ENCODE measurements at places on chromosomes 3 and 15.
A peak's percentile ranks its signal among the peaks of the same experiment; 100 is the strongest.

GRCh38 chr3:140276703-140277102 is 341.7 kb downstream of the CLSTN2 start:
- no peak for DNase-seq

DNA sequence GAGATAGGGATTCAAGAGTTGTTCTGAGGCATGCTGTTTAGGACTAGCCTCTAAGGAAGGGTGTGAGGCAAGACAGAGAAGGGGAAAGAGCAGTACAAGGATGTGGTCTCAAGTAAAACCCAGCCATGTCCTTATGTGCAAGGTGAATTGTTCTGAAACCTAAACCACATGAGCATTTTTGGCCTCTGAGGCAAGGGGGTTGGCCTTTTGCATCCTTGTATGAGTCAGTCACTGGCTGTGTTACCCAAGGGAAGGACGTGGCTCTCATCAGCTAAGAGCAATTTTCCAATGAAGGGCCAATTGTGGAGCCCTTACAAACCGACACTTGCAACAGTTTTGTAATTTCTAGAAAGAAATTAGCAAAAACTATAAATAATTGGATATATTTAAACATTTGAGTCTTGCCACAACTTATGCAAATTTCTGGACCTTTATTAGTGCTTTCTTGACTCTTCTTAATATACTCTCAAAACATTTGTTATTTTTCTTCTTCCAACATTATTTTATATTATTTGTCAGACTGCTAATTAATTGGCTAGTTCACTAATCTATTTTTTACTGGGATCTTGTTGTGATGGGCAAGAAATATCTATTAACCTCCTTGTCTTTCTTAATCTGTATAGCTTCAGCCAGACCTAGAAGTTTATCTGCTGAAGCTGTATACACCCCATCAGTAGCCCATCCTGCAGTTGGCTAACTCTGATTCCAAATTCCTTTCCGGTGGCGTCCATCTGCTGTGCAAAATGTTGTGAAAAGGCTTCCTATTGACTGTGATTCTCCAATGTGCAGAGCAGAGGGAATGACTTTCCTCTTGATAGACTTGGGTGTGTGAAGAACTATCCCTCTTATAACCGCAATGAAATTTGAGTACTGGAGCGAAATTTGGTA is 97.7 kb upstream of the P2RY1 start:
- DNase-seq: peak; percentile 4

DNA sequence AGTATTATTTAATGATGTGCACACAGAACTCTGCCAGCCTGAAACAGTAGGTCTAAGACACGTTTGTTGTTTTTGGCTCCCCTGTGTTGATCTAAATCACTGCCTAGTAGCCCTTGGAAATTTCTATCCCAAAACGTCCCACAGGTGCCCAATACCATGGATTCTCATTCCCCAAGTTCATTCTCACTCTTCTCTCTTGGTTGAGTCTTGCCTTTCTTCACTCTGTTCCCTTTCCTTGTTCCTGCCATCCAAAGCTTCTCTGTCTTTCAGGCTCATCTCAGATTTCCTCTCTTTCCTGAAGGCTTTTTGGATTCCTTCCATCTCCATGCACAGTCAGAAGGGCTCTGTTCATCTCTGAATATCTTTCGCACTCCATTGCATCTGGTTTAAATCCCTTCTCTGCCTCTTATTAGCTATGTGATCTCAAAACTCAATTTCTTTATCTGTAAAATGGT is 54.2 kb downstream of the PPARG start:
- no peak for DNase-seq

DNA sequence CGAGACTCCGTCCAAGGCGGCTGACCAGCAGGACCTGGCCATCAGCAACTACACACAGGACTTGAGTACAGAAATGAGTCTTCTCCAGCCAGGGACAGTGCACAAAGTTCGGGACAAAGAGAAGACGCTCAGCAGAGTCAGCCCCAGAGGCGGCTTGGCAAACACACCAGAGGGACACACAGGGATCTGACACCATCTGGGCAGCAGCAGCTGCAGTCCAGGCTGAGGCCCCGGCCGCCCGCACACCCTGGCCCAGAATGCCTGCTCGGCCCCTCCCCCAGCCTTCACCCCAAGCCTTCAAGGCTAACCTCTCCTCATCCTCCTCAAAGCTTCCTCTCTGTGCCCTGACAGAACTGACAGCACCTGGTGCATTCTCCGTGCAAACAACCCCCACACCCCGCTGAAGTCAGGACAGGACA is 61.1 kb downstream of the XXYLT1 start:
- no peak for DNase-seq

DNA sequence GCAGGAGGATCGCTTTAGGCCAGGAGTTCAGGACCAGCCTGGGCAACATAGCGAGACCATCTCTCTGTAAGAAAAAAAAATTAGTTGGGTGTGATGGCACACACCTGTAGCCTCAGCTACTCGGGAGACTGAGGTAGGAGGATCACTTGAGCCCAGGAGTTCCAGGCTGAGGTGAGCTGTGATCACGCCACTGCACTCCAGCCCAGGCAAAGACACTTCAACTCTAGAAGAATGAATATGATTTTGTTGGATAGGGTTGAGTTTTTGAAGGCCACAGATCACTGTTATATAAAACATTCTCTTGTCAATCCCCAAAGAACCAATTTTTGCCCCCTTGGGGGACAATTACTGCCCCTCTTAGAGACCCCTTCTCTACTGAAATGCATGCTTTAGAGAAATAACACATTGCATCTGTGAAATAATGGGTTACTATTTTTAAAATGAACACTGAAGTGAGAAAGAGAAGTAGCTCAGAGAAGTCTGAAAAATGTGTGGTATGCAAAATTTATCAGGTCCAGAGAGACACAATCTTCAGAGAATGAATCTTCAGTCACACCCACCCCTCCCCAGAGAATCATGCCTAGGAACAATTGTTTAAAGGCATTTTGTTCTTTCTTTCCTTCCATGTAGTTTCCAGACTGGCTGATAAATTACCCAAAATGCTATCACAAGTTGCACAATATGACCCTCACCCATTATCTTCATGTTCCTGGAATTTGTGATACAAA is 42.7 kb downstream of the METTL6 start:
- no peak for DNase-seq

DNA sequence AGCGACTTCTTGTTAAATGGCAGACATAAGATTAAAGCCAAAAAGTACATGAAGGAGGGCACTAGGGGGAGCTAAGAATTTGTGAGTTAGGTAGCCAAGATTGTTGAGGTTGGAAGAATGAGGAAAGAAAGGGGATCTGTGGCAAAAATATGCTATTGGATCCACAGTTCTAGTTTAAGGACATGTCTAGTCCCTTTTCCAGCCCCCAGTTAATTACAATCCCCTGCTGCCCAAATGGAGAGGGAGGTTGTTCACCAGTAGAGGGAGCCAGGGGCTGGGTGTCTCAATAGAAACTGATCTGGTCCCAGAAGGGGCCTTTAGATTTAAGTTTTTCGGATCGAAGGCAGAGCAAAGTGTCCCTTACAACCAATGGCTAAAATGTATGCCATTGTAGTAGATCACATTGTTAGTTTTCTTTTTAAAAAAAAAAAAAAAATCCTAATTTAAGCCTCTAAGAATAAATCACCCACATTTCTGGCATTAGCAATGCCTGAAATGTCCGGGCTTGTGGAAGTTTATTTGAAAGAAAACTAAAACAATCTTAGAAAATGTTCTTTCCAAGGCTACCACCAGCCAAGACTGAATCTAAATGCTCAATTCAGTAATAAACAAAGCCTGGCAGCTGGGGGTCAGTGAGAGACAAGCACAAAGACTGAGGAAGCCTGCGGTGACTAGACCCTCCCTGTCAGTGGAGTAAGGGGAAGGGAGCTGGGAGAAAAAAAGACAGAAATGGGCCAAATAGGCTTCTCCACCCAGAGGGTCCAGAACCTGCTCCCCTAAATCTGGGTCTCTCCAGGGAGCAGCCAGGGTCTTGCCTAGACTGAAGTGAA is 7.1 kb downstream of the COL8A1 start:
- DNase-seq: no peak

DNA sequence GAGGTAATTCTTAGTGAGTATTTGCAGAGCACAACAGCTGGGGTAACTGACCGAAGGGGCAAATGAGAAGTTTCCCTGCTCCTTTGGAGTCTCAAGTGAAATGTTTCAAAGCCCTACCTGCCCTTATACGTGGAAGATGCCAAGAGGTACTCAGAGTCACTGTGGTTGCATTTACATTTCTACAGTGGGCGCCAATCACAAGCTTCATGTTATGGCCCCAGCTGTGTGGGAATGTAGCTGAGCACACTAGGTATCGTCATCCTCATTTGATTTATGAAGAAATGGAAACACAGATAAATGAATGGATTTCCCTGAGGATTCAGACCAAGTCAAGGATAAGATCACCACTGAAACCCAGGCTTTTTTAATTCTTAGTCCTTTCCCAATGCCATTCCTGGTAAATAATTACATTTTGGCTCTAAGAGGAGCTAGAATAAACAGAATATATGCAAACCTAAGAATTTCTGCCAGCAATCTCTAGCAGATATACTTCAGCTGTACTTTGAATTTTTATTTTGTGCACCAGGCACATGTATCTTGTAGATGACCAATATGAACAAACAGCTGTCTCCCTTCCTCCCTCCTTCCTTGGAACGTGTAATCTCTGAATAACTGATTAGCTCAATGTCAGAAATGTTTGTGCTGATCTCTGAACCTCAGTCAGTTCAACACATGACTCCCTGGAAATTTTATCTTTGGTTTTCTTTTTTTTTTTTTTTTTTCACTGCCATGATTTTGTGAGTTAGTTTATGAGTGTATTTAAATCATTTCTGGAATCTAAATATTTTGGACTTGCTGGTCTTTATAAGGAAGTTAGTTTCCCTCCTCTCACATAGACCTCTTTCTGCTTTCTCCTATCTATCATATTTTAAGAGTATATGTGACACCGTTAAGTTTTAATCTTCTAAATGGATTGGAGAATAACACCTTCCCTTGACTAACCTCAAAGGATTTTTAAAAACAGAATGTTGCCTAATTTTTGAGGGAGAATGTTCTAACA is 69.2 kb downstream of the MAP2K5 start:
- no peak for DNase-seq

GRCh38 chr15:70274255-70274880 is 176.7 kb upstream of the TLE3 start:
- no peak for DNase-seq

- no peak for DNase-seq
These were observed 31.4 kb downstream of the AP4E1 start for GRCh38 chr15:50939911-50940310.

All from GM04503 (cell line).